ENCODE measurements at places on chromosomes 13 and 19.

GRCh38 chr13:34776390-34776981 is 165.6 kb upstream of the NBEA start:
- DNase-seq, result no peak

GRCh38 chr19:53908935-53909415 is at the start of gene CACNG7:
CACNG7 (plus strand) TSS chr19:53909278; CDS start chr19:53912832, 3,554 bp downstream.
- no peak for DNase-seq

DNA sequence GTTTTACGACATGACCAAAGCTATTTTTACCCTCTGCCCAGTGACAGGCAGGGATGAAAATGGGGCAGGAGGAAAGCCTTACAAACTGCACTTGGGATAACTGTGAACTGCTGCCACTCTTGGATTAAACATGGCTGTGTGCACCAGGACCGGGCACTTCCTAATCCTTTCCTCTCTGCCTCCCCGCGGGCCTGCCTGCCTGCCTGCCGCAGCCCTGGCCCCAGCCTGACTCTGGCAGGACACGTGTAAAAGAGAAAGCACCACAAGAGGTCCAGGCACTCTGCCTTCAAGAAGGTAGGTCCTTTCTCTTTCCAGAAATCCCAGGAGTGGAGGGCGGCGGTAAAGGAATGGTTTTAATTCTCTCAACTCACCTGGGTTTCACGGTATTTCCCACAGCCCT is 4.8 kb downstream of the TSHZ3 start:
- DNase-seq, result no peak

DNA sequence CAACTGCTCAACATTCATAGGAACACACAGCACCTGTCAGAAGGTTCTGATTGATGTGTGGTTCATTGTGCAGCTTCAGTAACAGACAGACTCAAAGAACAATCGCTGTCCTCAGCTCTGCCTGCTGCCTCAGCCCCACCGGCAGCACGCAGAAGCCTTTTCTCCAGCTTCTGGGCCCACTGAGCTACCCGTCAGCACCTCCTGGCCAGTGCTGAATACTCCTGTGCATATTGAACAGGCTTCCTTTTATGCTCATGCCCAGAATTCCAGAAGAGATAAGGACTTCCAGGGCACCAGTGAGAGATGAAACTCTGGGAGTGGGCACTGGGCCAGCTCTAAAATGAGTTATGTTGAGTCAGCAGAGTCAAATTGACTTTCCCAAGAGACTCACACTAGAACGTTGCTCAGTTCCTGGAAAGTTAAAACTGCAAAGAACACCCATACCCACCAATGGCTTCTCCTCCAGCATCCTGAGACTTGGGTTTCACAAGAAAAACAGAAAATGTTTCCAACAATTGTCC is 119.3 kb downstream of the COL4A1 start:
- DNase-seq, result no peak

Data from activated T-cell treated with anti-CD3 and anti-CD28 coated beads for 1 hour (primary cell).